ENCODE measurements at places on chromosomes 7 and 10.

- DNase-seq: no peak
These were observed 156.3 kb downstream of the PHF14 start for GRCh38 chr7:11130012-11130411.

GRCh38 chr10:36903040-36903439 lies 222.4 kb upstream of the ANKRD30A start:
- no peak for DNase-seq

- no peak for DNase-seq
These were observed 43.4 kb downstream of the TMEM130 start for GRCh38 chr7:98826387-98826786.

DNA sequence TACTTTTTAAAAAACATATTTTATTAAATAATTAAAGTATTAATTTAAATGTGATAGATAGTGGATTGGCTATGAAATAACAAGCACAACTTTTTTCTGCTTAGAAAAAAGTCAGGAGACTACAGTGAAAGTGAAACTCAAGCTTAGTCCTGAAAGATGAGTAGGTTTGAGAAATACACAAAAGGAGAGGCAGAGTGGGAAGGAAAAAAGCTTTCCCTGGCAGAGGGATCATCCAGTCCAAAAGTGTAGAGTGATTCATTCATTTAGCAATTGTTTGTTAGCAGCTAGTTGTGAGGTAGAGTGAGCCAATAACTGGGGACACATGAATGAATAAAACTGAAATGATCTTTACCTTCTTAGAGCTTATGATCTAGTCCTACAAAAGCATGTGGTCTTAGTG lies 93.5 kb downstream of the FOXP2 start:
- no peak for DNase-seq

DNA sequence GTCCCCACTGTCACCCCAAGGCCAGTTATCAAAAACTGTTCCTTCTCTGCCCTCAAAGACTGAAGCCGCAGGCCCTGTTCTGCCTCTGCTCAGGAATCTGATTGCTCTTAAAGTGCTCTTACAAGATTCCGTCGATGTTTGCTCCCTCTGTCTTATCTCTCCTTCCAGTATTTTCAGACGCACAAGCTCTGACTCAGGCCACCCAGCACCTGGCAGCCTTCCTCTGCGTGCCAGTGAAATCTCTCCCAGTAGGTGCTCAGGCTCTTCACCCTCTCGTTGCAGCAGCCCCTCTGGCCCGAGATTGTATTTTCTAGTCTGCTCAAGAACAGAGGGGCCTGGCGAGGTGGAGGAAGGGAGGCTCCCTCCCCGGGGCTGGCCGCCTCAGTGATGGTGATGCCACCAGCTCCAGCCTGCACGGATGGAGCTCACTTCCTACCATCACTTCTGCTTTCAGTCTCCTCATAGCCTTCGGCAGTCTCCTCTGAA lies 276.2 kb downstream of the USP6NL start:
- no peak for DNase-seq

- no peak for DNase-seq
These were observed 6.1 kb upstream of the NCAPG2 start for GRCh38 chr7:158710651-158711102.

GRCh38 chr7:151017953-151018420 lies 6.3 kb downstream of the ATG9B start:
- DNase-seq: peak; percentile 74

DNA sequence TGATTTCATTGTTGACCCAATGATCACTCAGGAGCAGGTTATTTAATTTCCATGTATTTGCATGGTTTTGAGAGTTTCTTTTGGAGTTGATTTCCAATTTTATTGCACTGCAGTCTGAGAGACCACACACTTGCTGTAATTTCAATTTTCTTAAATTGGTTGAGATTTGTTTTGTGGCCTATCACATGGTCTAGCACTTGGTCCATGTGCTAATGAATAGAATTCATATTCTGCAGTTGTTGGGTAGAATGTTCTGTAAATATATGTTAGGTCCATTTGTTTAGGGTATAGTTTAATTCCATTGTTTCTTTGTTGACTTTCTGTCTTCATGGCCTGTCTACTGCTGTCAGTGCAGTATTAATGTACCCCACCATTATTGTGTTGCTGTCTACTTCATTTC lies 36.3 kb upstream of the PPP1R9A start:
- DNase-seq: no peak

- DNase-seq: no peak
These were observed 275.1 kb downstream of the CELF2 start for GRCh38 chr10:11292576-11293302.

DNA sequence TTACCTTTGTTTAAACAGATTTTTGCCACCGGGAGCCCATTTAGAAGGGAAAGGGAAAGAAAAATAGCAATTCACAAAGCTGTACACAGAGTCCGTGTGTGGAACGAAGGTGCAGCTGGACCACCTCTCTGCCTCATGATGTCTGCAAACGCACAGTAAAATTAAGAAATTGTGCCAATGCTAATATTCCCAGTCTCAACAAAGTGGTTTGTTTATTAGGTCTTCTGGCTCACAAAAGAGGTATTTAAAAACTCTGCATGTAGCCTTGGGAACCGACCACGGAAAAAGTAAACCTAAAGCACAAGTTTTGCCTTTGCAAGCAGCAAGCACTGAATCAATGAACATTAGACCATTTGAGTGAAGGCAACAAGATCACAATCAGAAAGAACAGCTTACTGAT lies 57.7 kb downstream of the CREB3L2 start:
- no peak for DNase-seq

- DNase-seq: no peak
These were observed 8.5 kb downstream of the GPER1 start for GRCh38 chr7:1096156-1097119.

GRCh38 chr7:17939211-17939605 lies 1.1 kb downstream of the SNX13 start:
- DNase-seq: no peak

GRCh38 chr7:39531818-39532217 lies 34.4 kb upstream of the YAE1 start:
- DNase-seq: no peak

GRCh38 chr7:46452561-46453135 lies 531.6 kb upstream of the IGFBP3 start:
- DNase-seq: no peak

GRCh38 chr7:38548605-38549004 lies 82.6 kb downstream of the AMPH start:
- DNase-seq: no peak

DNA sequence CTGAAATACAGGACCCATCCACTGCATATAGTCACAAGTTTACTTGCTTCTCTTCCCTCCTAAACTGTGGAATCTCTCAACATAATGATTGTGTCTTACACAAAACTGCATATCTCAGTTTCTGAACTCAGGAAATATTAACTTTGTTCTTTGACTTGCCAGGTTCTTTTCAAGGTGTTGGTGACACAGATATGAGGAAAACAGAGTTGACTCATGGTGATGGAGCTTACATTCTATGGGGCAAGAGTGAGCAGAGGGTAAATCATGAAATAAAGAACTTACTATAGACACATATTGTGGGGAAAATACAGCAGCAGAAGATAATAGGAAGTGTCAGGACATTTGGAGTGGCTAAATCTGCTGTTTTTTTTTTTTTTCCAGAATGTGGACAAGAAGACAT lies 72.5 kb upstream of the IGFBP3 start:
- no peak for DNase-seq

GRCh38 chr7:83547526-83547925 lies 101.4 kb downstream of the SEMA3E start:
- DNase-seq: no peak

DNA sequence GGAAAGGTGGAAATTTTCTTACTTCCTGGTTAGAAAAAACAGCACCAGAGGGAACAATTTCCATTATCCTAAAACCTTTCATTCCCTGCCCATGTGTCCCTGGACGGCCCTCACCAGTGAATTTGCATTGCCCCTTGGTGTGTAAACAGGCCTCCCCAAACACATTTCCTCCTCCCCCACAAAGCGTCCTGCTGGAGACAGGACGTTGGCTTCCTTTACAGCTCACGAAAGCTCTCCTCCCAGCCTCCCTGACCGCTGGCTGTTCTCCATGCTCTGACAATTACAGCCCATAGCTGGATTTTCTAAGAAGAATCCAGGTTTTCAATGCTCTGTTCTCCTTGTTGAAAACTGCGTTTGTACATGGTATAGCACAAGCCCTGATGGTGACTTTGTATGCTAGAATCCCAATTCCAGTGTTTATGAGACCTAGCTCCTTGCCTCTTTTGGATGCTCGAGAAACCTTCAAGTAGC lies 724.2 kb upstream of the CELF2 start:
- no peak for DNase-seq

DNA sequence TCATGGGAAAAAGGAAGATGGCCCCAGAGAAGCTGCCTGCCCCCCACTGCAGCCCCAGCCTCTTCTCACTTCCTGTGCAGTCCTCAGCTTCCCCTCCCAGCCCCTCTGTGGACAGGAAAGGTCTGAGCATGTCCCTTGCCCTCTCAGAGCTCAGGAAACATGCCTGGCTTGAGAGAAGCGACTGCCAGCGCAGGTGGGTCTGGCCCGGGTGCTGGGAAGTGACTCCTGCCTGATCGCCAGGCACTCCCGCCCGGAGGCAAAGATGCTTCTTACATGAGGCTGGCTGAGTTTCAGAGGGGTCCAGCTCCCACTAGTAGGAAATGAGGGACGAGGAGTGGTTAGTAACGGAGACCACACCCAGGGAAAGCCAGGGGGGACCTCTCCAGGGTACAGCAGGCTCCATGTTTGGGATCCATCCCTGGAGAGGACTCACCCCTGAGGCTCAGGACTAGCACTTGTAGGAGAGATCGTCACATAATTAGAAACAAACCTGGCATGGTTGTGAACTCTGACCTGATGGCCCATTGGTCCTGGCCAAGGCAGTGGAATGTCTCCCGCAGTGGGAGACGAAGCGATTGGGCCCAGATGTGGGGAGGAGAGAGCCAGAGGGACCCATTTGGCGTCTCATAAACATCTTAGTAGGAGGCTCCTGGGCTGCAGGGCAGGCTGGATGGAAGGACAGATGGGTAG lies 12.3 kb downstream of the ELN start:
- DNase-seq: no peak

GRCh38 chr10:35626971-35627507 lies 15.1 kb downstream of the FZD8 start:
- DNase-seq: no peak

DNA sequence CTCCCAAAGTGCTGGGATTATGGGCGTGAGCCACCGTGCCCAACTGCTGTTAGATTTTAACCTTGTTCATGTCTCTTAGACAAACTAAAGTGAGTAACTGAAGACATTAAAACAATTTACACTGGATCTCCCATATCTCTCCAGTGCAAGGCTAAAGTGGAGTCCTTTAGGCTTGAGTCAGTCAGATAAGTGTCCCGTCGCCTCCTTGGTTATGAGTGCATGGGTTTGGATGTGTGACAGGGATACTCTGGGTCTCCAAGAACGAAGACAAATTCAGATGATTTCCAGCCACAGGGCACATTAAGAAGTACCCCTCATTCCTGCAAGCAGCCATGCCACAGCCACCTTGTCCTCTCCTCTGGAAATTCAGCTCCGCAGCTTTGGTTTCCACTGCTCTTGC lies 66.1 kb upstream of the PDZD8 start:
- no peak for DNase-seq

DNA sequence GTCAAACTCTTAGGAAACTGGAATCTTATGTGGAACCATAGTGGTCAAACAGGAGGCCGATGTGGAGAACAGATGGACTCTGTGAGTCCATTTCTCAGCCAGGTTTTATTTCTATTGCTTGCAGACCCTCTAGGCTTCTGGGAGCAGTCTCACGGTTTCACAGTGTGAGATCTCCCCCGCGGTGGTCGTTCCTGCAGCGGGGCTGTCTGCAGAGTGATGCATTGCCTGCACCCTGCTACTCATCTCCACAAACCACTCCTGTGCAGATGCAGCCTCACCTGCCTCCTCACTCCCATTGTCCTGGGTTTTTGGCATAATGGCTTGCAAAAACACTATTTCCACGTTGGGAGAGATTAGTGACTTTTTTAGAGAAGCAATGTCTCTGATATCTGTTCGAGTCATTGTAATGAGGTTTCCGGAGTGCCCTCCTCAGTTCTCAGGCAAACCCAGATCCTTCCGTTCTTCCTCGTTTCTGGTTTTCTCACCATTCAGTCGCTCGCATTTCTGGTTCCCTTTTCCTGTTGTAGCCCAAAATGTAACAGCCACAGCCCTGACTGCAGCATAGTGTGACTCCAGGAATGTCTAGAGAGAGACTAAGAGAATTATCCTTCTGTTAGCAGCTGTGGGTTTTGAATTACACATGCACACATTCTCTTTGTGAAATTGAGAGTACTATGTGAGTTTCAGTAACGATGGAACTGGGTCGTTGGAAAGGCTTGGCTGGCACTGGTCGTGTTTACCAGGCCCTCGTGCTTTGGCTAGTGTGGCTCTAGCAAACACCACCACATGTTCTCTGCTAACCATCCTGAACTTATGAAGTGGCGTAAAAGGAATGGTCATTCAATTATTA lies 30.2 kb downstream of the ACADSB start:
- no peak for DNase-seq

- no peak for DNase-seq
These were observed 40.3 kb downstream of the COL17A1 start for GRCh38 chr10:104045151-104046089.

- no peak for DNase-seq
These were observed at the start of gene SSC4D for GRCh38 chr7:76409537-76409936. Gene SSC4D (minus strand): TSS chr7:76409697. CDS start chr7:76404439, 5,258 bp downstream.

- no peak for DNase-seq
These were observed 1.2 kb downstream of the CFAP69 start for GRCh38 chr7:90246171-90246570.

DNA sequence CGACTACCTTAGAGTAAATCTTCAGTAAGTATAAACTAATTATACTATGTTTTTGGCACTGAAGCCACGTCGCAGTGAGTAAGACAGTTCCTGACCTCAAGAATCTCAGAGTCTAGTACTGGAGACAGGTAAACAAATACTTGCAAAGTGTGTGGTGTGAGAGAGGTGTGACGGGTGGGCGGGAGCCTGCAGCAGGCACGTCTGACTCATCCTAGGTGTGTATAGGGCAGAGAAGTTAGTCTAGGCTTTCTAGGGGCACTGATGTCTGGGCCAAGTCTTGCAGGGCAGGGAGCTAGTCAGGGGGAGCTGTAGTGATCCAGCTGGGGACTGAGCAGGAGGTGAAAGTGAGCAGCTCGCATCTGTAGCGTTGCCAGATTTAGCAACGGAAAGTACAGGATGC lies 35.9 kb upstream of the SFTPD start:
- no peak for DNase-seq

- no peak for DNase-seq
These were observed 55.9 kb downstream of the KCNMA1 start for GRCh38 chr10:77581738-77582137.
